ENCODE measurements at places on chromosomes 2 and 18.

GRCh38 chr2:99470957-99471356, 18.9 kb downstream of the REV1 start:
- no peak for DNase-seq

DNA sequence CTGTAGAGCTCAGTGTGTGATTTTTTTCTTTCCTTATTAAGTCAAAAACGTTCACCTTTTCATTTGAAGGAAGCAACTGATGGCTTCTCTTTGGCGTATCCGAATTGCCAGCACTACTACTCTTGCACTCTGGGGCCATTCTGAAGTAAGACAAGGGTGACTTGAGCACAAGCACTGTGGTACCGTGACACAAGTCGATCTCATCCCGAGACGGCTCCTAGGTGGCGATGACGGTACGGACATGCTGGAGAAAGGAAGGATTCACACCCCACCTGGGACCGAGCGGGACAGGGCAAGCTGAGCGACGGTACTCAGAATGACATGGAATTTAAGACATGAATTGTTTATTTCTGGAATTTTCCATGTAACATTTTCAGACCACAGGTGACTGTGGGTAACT, 36.8 kb upstream of the LDLRAD4 start:
- DNase-seq, result no peak

- DNase-seq, result no peak
Measured at GRCh38 chr2:28904295-28904694, 9.8 kb downstream of the WDR43 start.

DNA sequence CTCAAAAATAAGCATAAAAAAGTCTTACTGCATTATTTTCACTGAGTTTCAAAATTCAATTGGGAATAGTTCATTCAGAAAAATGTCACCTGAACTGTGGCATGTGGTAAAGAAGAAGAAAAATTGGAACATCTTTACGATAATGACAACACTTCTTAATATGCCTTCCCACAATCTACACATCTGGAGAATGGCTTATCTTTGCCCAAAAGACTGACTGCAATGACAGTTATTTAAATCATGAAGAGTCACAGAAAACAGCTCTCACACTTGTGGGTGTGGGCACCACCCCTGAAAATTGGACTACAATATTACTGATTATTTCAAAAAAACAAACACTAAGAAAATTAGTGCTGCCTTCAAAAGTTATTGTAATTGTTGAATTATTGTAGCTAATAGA, 152.3 kb downstream of the USP34 start:
- no peak for DNase-seq

- no peak for DNase-seq
Measured at GRCh38 chr18:78781601-78781960, 198.0 kb upstream of the SALL3 start.

GRCh38 chr2:10042301-10043161, 819 bp upstream of the KLF11 start:
- DNase-seq, result no peak

DNA sequence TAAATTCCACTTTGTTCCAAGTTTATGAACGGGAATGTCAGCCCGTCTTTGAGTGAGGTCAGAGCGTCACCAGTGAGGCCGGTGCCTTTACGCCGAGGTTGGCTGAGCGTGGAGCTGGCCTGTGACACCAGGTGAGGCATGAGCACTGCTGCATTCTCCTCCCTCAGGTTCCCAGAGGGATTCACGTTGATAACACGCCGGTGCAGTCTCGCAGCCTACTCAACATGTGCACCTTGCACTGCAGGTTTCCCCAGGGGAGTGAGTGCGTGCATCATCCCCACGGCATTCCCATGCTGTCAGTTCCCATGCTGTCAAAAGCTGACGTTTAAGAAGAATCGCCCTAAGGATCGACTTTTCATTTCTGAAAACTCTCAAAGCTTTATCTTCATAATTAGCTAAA, 213.3 kb downstream of the LDLRAD4 start:
- DNase-seq, result peak; percentile 10

DNA sequence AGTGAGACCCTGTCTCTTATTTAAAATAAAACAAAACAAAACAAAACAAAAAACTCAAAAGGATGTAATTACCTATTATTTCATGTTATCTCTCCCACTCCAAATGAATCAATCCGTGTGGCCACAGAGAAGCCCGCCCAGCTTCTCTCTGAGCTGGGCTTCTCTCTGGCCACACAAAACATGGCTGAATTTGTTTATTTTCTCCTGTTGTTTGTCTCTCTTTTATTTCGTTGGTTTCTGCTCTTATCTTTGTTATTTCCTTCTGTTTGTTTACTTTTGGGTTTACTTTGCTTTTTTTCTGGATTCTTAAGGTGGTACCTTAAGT, 1.5 kb upstream of the TRABD2A start:
- DNase-seq, result no peak

DNA sequence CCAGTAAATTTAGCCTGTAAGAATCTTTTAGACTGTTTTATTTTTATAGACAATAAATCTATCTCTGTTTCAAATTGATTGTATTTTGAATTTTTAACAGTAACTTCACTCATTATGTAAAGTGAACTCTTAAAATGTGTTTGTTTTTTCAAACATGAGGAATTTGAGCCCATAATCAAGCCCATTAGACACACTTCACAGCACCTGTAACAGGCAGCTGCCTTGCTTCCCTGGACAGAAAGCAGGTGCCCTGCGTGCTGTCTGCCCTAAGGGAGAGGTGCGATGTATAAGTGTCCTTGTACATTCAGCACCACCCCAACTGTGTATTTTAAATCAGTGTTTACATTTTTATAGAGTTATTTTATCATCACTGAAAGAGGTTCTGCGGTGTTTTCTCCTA, 186.5 kb upstream of the TPO start:
- DNase-seq, result no peak

DNA sequence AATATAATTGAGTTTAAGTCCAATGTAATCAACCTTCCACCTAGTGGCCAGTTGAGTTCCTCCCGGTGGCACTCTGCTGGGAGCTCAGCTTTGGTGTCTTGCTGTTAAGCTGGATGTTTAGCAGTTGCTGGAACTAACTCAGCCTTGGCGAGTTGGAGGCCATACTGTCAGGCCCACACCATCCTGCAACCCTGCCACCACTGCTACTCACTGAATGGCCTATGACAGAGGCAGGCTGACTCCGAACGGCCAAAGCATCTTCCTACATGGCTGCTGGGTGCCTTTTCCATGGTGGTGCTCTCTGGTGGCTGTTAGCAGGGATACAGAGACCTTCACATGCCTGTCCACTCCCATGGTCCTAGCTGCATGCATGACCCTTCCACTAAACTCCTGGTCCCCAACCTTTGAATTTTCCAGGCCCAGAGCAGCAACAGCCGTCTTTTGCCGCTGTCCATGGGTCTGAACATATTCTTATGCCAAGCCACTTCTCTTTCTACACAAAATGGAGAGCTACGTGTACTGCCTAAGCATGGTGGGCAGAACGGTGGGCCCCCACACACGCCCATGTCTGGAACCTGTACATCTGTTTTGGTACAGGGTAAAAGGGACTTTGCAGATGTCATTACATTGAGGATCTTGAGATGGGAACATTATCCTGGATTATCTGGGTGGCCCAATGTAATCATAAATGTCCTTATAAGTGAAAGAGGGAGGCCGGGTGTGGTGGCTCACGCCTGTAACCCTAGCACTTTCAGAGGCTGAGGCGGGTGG, 15.0 kb upstream of the TRAF3IP1 start:
- DNase-seq, result no peak

GRCh38 chr2:27792759-27793158, 21.2 kb downstream of the MRPL33 start:
- DNase-seq, result no peak

DNA sequence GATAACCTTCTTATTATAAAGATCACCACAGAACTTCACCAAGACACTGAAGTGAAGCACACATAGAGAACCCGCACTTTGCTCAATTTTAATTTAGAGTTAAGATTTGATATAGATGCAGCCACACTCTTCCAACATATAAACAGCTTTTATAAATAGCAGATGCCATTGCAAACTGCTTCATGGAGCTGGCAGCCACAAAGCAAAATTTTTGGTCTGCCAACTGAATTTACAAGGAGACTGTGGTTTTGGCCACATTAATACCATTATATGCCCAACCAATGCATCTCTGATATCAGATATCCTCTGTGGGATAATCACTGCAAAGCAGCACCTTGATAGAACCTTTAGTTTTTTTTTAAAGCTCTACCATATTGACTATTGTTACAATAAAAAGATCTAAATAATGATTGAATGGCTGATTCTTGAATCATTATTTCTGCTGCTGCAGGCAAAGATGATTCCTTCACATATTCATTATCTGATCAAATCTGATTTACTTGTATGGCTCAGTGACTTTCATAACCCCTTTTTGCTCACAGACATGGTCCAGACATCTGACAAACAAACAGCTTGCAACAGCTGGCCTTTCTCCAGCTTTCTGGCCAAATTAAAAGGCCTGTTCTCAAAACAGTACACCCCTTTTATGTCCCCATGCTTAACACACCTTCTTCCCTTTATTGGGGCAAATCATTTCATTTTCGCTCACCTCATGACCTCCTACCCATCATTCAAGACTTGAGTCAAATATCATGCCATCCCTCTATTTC, 88.4 kb downstream of the METTL4 start:
- DNase-seq, result peak; percentile 45

DNA sequence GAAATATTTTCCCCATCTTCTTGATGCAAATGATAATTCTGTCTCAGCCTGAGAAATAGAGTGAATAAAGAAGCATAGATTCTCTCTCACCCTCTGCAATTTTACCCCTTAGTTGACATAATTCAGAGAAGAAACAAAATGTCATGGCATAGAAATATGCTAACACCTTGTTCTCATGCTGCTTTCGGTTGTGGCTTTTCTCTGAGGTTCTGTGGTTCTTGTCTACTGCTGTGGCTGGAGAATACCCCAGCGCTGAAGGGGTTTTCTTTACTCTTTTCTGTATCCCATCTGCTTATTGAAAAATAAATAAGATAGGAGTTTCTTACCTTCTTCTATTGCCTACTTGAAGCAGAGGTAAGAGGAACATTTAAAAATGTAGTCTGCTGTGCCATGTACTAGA, 15.4 kb upstream of the RAB27B start:
- no peak for DNase-seq

DNA sequence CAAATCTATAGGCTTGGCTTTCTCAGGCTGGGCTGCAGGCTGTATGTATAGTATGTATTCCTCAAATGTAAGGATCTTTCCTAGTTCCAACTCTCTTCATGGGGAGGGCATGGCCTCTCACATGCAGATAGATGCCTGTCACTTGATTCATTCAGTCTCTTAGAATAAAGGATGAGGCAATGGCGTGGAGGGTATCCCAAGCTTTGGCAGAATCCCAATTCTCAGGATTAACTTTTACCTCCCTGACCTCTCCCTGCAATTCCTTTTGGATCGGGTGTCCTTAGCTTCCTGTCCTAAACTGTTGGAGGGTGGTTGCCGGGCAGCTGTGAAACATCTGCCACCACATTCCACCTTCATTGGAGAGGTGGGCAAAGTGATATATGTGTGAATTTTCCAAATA, 80.3 kb downstream of the INSIG2 start:
- no peak for DNase-seq

DNA sequence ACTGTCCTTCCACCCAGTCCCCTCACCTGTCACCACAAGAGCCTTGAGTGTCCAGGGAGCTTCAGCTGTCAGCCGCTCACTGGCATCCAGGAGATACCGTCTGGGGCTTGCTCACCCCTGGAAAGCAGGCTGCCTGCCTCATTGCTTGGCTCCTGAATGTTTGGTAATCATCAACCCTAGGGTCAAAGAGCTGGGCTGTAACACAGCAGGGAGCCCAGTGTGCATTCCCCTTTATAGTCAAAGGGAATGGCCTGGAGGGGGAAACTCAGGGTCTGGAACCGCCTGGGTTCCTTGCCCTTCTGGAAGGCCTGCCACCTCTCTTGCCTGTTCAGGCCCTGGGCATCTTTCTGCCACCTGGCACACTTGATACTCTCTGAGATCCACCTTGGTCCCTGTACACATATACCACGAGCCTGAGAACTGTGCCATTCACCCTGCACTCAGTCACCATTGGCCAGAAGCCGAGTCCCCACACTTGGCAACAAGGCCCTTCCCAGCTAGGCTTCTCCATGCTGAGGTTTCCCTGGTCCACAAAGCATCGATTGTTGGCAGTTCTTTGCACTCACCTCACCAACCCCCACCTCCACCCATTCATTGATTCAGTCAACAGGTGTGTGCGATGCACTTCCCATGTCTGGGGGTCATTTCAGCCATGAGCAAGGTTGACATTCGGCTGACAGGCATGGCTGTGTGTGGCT, 35.0 kb downstream of the TPRKB start:
- no peak for DNase-seq

DNA sequence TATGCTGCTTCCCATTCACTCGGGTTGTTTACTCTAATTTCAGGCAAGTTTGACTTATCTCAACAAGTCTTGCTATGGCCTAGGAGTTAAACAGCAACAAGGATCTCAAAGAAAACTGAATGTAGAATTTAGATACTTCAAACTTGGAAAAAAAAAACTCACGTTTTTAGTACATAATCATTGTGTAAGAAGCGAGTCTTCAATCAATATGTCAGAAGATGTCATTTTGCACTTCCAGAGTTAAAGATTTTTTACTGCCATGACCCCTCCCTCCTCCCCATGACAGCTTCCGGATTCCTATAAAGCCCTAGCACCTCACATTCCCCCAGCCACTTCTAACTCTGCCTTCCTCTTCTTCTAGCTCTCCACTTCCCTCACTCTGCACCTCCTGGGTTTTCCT, 133.4 kb downstream of the SS18 start:
- DNase-seq, result no peak

GRCh38 chr2:207075456-207075855, 90.3 kb downstream of the KLF7 start:
- DNase-seq, result no peak

DNA sequence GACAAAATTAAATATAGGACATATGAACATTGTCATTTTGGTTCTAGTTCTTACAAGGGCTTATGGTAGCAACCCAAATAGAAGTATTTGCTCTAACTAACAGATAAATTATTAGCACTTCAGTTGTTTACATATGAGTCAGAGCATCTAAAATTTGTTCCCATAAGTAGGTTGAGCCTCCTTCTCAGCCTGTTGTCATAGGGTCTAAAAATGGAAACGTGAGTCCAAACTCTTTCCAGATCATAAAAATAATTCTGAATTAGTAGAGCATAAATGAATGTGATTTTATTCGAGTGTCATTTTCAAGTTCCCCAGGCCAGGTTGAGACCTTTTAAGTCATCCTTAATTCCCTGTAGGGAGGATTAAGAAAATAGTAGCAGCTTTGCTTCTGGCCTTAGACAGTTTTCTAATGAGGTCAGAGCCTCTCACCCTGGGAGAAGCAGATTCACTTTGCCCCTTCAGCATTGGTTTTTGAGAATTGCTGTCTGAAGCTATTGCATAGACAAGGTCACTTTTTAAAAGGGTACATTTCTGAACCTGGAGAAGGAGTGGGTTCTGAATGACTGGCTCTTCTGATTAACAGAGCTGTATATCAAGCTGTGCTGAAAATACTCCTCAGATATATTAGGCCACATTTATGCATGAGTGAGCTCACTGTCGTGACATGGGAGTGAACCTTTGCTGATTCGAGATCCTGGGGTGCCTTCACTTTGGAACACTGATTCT, 164.3 kb downstream of the NEDD4L start:
- no peak for DNase-seq

- no peak for DNase-seq
Measured at GRCh38 chr2:9430316-9431293, 7.2 kb downstream of the CPSF3 start.

- peak; percentile 39 for DNase-seq
Measured at GRCh38 chr2:174546519-174547506, 50.8 kb downstream of the WIPF1 start.
